ENCODE measurements at places on chromosomes 3 and 15. TPM values are rescaled to one million over a fixed set of nuclear protein-coding genes. Genes with fewer than 3 reads are reported as not detected.
A peak's percentile ranks its signal among the peaks of the same experiment; 100 is the strongest.

FOXB1 gene
- not detected for total RNA-seq

SERINC4 gene
- total RNA-seq: 0.12 TPM

GP9 gene
- total RNA-seq: not detected

GRK7 gene
- total RNA-seq: not detected

NR2E3 gene
- total RNA-seq: 0.59 TPM

CHD2 gene
- total RNA-seq: 116 TPM

MYH15 gene
- 11.2 TPM for total RNA-seq

DAZL gene
- total RNA-seq: not detected

USP50 gene
- total RNA-seq: not detected

SAXO2 gene
- total RNA-seq: 5.7 TPM

DNAH12 gene
- total RNA-seq: not detected

GRCh38 chr3:129016720-129017483 is 15.8 kb downstream of the EFCC1 start:
- DNase-seq: no peak

- DNase-seq: no peak
These were observed 282.7 kb upstream of the C2CD4B start for GRCh38 chr15:62447742-62448141.

GRCh38 chr3:34650131-34650530 is 851.7 kb downstream of the PDCD6IP start:
- no peak for DNase-seq

GRCh38 chr3:130925628-130926027 is 31.7 kb downstream of the ATP2C1 start:
- DNase-seq: no peak

DNA sequence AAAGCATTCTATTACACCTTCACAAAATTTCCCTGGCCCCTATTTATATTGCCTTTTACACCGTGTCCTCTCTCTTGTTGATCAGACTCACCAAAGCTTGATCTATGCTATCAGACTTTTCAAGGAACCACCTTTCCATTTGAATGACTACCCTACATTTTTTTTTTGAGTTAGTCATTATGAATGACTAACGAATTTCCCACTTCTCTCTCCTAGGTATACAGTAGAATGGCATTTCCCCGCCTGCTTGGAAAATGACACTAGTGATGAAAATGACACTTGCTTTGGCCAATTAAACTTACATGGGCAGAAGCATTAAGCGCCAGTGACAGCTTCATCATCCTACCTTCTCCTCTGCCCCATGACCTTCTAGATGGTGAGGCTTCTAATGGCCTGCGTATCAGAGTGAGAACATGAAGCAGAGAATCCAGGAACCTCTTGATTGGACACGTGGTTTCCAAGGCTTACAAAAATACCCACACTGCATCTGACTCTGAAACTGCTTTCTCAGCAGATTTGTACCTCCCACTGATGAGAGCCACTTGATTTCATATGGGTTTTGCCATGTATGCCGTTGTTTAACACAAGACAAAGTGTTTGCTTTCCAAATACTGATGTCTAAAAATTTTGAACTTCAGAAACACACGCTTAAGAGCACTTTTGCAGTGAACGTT is 370.5 kb downstream of the CTNNB1 start:
- peak; percentile 41 for DNase-seq

DNA sequence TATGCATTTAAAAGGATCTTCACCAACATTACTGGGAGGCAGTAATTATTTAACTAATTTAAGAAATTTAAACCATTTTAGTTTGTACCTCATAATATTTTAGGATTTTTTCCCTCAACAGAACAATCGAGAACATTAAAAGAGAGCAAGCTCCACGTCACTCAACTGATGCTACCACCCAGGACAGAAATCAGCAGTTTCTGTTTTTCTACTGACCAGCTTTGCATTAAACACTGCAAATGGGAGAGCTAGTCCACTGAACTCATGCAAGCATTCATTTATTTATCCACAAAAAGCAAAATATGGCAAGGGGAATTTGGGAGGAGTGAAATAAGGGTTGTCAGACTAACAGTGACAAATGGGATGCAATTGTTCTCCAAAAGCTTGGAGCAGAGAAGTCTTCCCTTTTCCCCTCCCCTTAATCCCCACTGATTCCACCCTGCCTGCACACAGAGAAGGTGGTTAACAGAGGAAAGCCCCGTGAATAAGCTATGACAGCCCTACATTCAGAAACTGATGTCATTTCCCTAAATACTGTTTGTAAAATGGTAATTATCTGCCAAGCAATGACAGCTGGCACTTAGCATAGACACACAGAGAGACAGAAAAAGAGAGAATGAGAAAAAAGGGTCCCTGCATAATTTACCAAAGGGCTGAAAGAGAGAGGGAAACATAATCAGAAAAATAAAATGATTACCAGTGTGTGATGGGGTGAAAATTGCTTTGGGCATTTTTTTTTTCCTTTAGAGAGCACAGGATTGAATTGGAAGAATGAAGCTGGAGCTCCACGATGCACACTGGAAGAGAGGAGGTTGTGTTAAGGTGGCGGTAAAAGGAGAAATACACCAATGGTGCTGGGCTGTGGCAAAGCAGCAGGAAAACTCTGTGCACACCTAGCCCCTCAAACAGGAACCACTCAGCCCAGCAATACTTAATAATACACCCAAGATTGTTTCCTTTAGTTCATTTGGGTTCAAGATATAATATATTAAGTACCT is 777.4 kb downstream of the TUSC7 start:
- DNase-seq: no peak

- DNase-seq: no peak
These were observed 11.3 kb downstream of the SHQ1 start for GRCh38 chr3:72836923-72837322.

DNA sequence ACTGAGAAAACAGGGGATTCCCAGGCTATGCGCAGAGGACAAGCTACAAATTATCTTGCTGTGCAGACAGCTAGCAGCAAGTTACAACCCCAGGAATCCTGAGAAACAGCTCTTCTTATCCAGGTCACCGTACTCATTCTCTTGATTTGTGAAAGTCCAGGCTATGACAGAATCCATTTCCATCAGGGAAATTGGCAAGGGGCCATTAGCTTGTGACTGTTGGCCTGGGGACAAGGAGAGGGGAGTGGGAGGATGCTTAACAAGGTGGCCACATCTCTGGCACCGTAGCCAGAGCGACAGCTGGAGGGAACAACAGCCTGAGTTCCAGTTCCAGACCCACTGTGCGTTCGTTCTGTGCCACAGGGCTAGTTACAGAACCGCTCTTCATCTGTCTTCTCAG is 44.9 kb upstream of the PLXNA1 start:
- no peak for DNase-seq

- DNase-seq: no peak
These were observed 66.6 kb downstream of the ARPP21 start for GRCh38 chr3:35705904-35706303.

DNA sequence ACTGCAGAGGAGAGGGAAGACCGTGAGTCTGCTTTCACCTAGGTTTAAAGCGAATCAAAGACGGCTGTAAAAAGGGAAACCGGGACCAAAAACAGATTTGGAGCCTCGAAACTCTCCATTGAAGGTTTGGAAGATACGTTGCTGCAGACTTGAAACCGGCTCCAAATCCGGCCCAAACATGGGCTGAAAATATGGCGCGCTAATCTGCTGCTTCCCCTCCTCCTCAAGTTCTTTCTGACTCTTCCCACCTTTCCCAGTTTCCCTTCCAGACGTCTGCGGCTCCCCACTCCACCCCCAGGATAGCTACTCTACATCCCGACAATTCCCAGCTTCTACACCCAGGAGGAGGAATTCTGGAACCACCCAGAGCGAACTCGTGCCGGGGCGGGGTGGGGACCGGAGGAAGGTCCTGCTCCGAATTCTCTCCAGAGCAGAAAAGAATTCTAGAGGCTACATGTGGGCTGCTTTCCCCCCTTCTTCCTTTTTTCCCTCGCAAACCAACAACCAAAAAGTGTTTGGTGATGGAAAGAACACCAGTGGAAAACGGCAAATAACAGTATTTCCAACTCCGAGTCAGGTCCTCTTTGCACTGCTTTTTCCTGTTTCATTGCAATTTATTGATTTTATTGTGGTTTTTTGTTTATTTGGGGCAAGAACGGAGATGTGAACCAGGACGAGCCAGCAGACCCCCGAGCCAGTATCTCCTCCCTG is 8.5 kb downstream of the EOMES start:
- DNase-seq: no peak

- DNase-seq: no peak
These were observed 13.7 kb upstream of the SEC22A start for GRCh38 chr3:123188058-123188457.

DNA sequence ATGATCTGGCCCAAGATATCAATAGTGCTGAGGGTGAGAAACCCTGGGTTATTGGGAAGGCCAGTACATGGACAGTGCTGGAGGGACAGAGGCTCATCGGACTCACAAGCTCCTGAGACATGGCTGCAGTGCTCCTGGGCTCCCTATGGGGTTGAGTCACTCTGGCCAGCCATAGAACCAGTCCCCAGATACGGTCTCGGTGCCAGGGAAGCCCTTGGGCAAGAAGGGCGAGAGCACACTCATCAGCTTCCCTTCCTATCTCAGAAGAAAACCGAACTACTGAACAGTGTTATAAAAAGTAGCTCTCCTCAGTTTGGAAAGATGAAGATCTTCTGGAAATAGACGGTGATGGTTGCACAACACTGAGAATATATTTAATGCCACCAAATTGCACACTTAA is 34.4 kb downstream of the POC1A start:
- no peak for DNase-seq

DNA sequence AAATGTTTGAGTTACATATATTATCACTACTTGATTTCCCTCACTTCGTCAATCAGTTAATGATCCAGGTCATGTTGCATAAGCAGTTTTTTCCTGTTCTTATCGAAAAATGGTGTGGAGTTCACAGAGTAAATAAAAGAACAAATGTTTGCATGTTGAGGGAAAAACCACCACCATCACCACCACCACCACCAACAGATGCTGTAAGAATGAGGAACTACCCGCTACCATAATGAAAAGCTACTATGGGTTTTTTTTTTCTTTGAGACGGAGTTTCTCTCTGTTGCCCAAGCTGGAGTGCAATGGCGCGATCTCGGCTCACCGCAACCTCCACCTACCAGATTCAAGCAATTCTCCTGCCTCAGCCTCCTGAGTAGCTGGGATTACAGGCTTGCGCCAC is 27.6 kb downstream of the RUBCN start:
- DNase-seq: no peak

- DNase-seq: no peak
These were observed 93.5 kb upstream of the ALDH1A3 start for GRCh38 chr15:100786139-100786531.

DNA sequence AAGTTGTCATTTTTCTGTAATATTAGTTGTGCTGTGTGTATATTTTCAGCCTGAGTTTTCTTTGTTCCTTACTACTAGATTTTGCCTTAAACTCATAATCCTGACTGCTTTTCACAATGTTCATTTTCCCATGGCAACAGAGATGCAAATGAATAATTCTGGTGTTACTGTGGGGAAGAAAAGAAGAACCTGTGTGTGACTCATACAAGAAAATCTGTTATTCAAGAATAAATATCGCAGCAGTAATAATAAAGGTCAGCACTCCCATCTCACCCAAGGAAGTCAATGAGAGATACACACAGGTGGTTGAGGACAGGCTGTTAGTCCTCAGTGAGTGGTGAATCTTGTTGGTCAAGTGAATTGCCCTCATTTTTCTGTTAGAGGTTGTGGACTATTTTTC is 656.6 kb upstream of the NAALADL2 start:
- DNase-seq: no peak

DNA sequence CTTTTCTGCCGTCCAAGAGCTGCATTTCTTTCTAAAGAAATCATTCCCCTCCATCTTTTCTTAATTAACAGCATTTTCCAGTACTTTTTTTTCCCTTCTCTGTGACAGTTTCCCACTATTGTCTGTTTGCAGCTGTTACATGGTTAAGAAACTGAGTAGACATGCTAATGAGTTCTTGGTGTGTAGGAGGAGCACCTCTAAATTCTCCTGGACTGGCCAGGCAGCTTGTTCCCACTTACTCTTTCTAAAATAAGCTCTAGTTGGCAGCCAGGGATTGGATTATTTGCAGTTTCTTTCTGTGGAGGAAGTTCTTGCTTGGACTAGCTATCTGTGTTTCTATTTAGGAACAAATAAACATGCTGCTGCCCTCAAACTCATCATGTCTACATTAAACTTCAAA is 235.1 kb upstream of the GAP43 start:
- no peak for DNase-seq

GRCh38 chr3:167852216-167852615 is 116.7 kb downstream of the SERPINI1 start:
- no peak for DNase-seq

GRCh38 chr3:39062180-39062579 is 10.4 kb downstream of the WDR48 start:
- DNase-seq: no peak

GRCh38 chr15:34853001-34853758 is 57.8 kb upstream of the ACTC1 start:
- no peak for DNase-seq

GRCh38 chr3:149026718-149027117 is 35.4 kb downstream of the GYG1 start:
- no peak for DNase-seq

GRCh38 chr3:196216089-196216564 is at the start of gene SLC51A:
Gene SLC51A, plus strand, starts transcription at chr3:196216534. Its CDS starts 179 bp downstream, at chr3:196216713.
- no peak for DNase-seq

GRCh38 chr3:187288131-187288854 is 3.2 kb downstream of the MASP1 start:
- no peak for DNase-seq

DNA sequence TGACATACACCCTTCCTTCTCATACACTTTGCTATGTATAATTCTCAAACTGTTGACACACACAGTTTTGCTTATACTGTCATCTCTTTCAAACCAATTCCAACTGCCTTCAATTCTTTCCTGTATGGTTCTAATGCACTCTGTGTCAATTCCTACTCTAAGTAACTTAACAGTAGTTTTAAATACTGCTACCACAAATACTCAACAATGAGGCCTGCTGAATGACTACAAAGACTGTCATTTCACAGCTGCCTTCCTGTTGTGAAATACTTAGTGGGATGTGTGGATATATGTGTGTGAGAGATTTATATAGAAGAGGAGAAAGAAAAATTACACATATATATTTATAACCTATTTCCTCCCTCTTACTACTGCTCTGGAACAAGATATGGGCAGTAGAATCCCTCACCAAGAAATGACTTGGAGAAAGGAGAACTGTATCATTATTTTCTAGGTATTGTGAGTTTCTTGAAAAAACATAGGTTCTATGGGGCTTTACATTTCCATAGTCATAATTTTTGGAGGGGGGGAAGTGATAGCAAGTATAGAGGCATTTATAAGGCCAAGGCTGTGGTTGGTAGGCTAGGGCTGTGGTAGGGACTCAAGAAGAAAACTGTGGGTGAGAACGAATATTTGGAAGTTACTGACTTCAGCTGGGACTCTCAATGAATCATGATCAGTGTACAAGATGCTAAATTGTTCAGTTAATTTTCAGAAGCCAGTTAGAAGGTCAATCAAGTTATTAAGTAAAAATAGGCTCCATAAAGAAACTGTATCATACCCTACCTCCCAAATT is 88.7 kb downstream of the ANKRD28 start:
- no peak for DNase-seq

DNA sequence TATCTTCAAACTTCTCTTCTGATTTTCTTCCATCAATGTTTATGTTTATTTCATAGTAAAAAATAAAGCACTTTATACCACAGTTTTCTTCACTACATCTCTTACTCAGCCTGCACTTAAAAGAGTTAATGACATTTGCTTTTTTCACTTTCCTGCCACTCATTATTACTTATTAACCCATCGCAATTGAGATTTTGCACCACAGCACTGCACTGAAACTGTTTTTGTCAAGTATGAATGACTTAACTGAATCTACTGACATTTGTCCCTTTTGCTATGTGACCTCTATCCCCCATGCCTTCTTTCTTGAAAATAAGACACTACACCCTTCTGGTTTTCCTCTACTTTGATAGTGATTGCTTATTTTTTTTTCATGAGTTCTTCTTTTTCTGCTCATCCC is 739.7 kb upstream of the DPPA4 start:
- DNase-seq: no peak
